Right hindlimb (tissue), 1 donor: ENCODE measurements at places on chromosomes 3 and 15.

GRCh38 chr3:118525077-118525476, 509.6 kb downstream of the IGSF11 start:
- no peak for DNase-seq

DNA sequence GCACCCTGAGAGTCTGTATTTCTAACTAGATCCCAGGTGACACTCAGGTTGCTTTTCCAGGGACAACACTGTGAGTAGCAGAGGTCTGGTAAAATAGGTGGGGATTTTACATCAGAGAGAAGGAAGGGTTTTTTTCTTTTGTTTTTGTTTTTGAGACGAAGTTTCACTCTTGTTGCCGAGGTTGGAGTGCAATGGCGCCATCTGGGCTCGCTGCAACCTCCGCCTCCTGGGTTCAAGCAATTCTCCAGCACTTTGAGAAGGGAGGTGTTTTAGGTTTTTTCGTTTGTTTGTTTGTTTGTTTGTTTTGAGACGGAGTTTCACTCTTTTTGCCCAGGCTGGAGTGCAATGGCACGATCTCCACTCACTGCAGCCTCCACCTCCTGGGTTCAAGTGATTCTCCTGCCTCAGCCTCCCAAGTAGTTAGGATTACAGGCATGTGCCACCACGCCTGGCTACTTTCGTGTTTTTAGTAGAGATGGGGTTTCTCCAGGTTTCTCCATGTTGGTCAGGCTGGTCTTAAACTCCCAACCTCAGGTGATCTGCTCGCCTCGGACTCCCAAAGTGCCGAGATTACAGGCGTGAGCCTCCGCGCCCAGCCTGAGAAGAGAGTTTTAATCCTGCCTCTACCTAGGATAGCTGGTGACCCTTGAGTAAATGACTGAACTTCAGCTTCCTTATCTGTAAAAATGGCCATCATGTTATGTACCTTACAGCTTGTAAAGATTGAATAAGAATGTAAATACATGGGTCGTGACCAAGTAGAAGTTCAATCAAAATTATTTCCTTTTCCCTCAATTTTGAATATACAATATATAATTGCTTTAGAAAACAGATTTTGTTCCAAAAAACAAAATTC, 95.9 kb upstream of the FNDC3B start:
- no peak for DNase-seq

DNA sequence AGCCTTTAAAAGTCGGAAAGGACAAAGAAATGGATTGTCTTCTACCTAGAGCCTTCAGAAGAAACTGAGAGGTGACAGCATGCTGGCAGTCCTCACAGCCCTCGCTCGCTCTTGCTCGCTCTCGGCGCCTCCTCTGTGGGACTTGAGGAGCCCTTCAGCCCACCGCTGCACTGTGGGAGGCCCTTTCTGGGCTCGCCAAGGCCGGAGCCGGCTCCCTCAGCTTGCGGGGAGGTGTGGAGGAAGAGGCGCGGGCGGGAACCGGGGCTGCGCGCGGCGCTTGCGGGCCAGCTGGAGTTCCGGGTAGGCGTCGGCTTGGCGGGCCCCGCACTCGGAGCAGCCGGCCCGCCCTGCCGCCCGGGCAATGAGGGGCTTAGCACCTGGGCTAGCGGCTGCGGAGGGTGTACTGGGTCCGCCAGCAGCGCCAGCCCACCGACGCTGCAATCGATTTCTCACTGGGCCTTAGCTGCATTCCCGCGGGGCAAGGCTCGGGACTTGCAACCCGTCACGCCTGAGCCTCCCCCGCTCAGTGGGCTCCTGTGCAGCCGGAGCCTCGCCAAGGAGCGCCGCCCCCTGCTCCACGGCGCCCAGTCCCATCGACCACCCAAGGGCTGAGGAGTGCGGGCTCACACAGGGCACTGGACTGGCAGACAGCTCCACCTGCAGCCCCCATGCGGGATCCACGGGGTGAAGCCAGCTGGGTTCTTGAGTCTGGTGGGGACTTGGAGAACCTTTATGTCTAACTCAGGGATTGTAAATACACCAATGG, 953.8 kb upstream of the GBE1 start:
- no peak for DNase-seq

DNA sequence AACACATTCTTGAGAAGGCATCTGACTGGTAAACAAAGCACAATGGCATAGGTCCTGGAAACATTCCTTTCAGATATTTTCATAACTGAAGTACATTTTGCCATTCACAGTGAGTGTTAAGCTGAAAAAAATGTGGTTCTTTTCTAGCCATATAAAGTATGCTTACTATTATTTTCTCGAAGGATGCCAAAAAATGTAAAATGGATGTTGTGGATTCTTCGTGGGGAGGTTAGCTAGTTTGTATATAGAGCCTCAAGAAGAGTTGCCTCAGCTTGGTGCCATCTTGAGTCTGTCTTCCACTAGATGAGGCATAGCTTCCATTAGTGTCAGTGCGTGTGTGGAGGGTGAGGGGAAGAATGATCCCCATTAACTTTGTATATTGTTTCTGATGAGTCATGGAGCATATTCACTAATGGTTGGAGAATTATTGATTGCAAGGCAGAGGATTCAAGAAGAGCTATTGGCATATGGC, 4.1 kb downstream of the MBNL1 start:
- no peak for DNase-seq

DNA sequence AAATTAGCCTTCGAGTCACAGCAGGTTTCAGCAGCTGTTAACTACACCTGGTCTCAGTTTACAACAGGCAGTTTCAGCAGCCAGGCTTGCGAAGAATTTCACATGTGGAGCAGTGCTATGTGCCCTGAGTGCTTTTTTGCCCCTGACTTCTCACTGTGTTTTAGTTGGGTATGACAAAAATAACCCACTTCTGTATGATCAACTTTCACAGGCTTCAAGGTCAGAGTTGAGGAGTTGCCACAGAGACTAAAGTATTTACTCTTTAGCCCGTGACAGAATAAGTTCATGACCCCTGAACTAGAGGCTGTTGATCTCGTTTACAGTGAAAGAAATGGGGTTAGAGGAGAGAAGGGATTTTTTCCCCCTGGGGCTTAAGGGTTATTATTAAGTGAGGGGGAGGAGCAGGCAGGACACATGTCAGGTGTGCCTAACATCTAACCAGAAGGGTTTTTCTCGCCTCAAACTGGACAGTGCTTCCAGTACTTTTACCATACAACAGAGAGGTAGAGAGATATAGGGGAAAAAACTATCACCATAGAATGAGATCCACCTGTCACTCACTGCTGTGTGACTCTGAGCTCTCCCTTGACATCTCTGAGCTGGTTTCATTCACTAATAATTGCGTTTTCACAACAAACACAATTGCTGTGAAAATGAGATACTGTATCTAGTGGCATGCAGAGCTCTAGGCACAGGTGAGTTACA, 14.0 kb upstream of the TOPBP1 start:
- no peak for DNase-seq

- no peak for DNase-seq
Measured at GRCh38 chr15:68910341-68910740, 20.0 kb upstream of the SPESP1 start.
